ENCODE measurements at places on chromosomes 6 and 20.

DNA sequence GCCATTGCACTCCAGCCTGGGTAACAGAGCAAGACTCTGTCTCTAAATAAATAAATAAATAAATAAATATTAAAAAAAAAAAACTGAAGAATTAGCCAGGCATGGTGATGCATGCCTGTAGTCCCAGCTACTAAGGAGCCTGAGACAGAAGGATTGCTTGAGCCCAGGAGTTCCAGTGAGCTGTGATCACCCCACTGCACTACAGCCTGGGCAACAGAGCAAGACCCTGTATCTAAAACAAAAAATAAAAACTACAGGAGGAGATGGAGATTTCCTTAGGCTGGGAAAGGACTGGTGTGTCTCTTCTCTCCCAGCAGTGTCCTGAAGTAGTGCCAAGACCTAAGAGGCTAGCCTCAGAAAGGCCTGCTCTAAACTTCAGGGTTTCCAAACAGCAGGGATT is 8.1 kb upstream of the GTF3C6 start:
- no peak for ATAC-seq

- no peak for ATAC-seq
Observed at GRCh38 chr20:61665528-61666470, 399.9 kb downstream of the TAF4 start.

DNA sequence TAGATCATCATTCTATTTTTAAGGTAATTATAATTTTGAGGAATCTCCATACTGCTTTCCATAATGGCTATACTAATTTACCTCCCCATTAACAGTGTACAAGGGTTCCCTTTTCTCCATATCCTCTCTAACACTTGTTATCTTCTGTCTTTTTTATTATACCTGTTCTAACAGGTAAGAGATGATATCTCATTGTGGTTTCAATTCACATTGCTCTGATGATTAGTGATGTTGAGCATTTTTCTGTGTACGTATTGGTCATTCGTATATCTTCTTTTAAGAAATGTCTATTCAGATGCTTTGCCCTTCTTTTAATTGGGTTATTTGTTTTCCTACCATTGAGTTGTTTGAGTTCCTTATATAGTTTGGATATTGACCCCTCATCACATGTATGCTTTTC is 81.6 kb upstream of the SCAF8 start:
- ATAC-seq = no peak

- no peak for ATAC-seq
Observed at GRCh38 chr20:40980106-40980827, 48.4 kb upstream of the TOP1 start.

DNA sequence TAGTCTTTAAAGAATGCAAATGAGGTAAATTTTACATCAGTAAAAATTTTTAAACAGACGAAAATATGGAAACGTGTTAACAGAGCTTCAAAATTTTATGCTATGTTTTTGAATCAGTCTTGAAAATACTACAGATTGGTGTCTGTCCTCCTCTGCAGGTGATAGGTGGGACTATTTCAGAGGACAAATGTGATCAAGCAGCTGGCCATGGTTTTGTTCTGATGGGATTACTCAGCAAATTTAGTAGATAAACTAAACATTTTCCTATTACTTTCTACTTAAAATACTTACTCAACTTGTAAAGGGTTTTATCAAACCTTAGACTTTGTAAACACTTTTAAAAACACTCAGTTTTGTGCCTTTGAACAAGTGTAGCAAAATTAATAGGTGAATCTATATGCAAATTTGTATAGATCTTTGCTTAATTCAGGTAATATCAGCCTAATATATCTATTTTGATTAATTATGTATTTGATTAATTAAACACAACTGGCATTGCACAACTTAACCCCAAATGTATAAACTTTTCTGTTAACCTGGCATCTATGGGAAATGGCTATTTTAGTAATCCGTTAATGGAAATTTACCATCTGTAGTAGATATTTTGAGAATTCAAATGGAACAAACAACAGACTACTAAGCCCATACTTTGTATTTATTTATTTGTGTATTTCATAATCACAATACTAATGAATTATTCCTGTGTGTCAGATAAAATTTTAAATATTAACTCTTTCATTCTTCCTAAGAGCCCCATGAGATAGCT is 22.5 kb downstream of the ADGRB3 start:
- ATAC-seq = no peak

- ATAC-seq = no peak
Observed at GRCh38 chr6:100517106-100517505, 52.4 kb upstream of the SIM1 start.

- ATAC-seq = peak; percentile 34
Observed at GRCh38 chr6:41278699-41279405, 7.6 kb downstream of the TREM1 start.

GRCh38 chr6:10177704-10178103 is 237.2 kb downstream of the TFAP2A start:
- ATAC-seq = no peak

GRCh38 chr20:32958574-32958973 is 45.7 kb downstream of the SUN5 start:
- ATAC-seq = no peak

- ATAC-seq = no peak
Observed at GRCh38 chr6:66189915-66190314, 482.9 kb upstream of the EYS start.

- ATAC-seq = no peak
Observed at GRCh38 chr20:36572701-36573102, 695 bp upstream of the TGIF2 start.

DNA sequence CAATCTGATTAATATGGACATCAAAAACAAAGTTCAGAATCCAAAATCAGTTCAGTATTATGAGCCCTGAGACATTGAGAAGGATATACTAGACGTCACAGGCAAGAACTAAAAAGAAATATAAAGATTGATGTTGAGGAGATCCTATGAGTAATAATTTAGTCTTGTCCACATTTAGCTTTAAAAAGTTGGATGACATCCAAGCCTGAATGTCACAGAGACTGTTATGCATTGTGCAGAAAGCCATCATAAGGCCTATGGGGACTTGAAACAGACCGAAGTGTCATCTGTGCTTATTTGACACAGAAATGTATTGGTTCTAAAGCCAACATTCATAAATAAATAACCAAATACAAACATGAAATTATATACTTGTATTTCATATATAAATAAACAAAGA is 581.8 kb upstream of the MMS22L start:
- ATAC-seq = no peak

GRCh38 chr6:142359271-142359960 is 57.6 kb downstream of the ADGRG6 start:
- no peak for ATAC-seq

GRCh38 chr6:97563529-97563928 is 280.5 kb upstream of the MMS22L start:
- no peak for ATAC-seq

DNA sequence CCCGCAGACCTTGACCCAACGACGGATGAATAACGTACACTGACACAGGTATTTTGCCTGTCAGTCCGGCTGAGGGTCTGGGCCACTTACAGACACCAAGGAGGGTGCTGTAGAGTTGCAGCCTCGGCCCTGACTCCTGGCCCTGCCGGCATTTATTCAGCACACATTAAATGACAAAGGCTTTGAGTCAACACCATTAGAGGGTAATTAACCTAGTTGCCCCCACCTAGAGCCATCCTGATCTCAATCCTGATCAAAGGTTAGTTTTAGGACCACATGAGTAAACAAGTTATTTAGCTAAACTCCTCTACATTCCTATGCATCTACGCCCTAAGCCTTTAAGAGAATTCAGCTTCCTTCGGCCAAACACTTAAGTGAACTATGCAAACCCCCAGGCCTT is 11.9 kb upstream of the PM20D2 start:
- no peak for ATAC-seq

GRCh38 chr6:100726666-100727065 is 154.5 kb downstream of the ASCC3 start:
- no peak for ATAC-seq

GRCh38 chr6:105897131-105897530 is 189.0 kb upstream of the PRDM1 start:
- no peak for ATAC-seq

GRCh38 chr6:147000545-147001488 is 203.4 kb upstream of the STXBP5 start:
- no peak for ATAC-seq

GRCh38 chr6:14425805-14426204 is 308.2 kb downstream of the CD83 start:
- no peak for ATAC-seq

DNA sequence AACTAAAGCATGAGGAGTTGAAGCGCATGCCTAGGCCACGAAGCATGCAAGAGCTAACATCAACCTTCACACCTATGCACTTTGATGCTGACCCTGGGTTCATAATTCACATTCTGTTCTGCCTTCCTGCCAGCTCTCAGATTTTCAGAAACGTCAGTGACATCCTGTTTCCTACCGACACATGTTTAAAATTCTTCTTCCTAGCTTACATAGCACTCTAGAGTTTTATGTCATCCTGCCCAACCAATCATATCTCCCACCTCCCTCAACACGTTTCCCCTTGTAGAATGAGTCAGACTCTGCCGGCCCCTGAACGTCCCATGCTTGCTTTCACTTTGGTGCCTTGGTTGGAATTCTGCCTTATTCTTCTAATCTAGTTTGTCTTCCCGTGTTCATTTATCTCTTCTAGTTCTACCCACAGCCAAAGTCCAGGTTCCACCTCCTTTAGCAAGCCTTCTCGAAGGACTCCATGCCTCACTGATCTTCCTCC is 97.2 kb upstream of the MAP7 start:
- ATAC-seq = peak; percentile 69

- peak; percentile 43 for ATAC-seq
Observed at GRCh38 chr20:53949319-53949839, 121.0 kb downstream of the BCAS1 start.

- no peak for ATAC-seq
Observed at GRCh38 chr20:62655282-62656196, 13.2 kb downstream of the SLCO4A1 start.

DNA sequence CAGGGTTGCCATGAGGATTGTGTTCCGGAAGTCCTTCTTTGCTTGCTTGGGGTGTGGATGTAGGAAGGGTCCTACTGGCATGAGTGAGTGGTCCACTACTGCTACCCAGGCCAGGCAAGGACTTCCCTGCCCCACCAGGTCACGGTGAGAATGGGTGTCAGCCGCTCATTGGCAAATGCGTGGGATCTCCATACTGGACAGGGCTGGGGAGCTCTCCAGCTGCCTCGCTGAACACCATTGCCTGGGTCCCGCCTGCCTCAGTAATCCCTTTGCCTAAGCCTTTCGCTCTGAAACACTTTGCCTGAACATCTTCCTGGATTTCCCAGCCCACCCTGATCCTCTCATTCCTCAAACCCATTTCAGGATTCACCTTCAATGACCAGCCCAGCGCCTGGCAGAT is 59.5 kb downstream of the CTCFL start:
- no peak for ATAC-seq

- ATAC-seq = peak; percentile 30
Observed at GRCh38 chr20:35619196-35620095, 3.8 kb downstream of the SPAG4 start.

- ATAC-seq = no peak
Observed at GRCh38 chr6:105453968-105454367, 51.1 kb upstream of the PREP start.

DNA sequence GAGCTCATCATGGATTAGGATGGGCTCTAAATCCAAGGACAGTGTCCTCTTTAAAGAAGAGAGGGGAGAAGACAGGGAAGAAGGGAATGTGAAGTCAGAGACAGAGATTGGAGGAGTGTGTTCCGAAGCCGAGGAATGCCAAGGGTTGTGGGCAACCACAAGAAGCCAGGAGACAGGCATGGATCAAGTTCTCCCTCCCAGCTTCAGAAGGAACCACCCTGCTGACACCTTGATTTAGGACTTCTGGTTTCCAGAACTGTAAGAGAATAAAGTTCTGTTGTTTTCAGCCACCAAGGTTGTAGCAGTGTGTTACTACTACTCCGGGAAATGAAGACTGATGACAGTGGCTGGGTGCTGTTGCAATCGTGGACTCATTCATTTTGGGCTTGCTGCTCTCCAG is 120.1 kb downstream of the RPS12 start:
- ATAC-seq = no peak

DNA sequence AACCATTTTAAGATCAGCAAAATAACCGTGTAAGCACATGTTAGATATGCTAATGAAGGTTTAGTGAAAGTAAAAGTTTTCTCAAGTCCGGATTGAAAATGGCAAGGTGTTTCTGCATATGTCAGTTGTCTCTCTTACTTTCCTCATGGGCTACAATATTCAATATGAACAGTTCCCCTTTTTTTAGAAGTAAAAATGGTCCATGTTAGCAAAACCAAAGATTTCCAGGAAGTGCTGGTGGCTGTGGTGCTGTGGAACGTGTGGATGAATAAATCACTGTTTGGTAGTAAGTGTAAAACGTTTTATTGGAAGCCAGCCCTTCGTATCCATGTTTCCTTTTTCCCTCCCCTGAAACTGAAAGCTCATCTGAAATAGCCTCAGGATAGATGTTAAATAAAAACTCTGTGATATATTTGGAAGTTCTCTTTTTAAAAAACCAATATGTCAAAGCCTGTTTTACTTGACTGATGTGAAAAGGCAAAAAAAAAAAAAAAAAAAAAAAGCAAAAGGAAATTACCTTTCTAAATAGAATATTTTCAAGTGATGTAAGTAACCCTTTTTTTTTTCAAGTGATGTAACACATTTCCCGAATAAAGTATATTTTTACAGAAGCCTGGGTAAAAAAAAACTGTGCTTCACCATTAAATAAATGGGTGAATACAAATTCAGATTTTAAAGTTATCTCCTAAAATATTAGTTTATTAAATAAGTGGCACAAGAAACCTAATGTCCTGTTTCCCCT is 41.9 kb downstream of the PLEKHG1 start:
- no peak for ATAC-seq

- ATAC-seq = no peak
Observed at GRCh38 chr6:163416557-163417253, 2.2 kb downstream of the QKI start.

GRCh38 chr6:132400883-132401617 is at the start of gene MOXD1:
MOXD1 (minus strand) TSS chr6:132401475; CDS start chr6:132401426, 49 bp downstream.
- peak; percentile 91 for ATAC-seq

GRCh38 chr6:137489046-137490005 is 4.9 kb downstream of the OLIG3 start:
- no peak for ATAC-seq

GRCh38 chr6:119430805-119431204 is 81.2 kb upstream of the MAN1A1 start:
- ATAC-seq = no peak

GRCh38 chr20:7375905-7376304 is 564.4 kb downstream of the HAO1 start:
- no peak for ATAC-seq

All from gastroesophageal sphincter (tissue), 4 donors.